Kasumi-1 (cell line): ENCODE measurements at places on chromosomes 6 and 20.
A peak's percentile ranks its signal among the peaks of the same experiment; 100 is the strongest.

DNA sequence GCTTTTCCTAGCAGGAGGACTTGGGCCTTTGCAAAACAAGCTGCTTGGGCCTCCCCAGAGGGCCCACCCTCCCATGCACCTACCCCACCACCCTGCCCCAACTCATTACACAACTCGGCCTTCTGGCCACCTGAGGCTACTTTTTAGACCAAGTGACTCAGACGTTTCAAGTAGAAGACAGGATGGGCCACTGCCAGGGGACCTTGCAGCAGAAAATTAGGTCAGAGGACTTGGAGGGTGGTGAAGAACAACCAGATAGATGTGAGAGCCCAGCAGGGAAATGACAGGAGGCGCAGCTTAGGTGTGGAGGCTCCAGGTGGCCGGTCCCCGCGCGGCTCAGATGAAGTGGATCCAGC lies 1.4 kb downstream of the PPP1R3D start:
- no peak for DNase-seq

- DNase-seq = no peak
Observed at GRCh38 chr20:25308671-25309394, 60.9 kb downstream of the PYGB start.

GRCh38 chr6:24882835-24883555 lies 52.8 kb downstream of the RIPOR2 start:
- DNase-seq = no peak

DNA sequence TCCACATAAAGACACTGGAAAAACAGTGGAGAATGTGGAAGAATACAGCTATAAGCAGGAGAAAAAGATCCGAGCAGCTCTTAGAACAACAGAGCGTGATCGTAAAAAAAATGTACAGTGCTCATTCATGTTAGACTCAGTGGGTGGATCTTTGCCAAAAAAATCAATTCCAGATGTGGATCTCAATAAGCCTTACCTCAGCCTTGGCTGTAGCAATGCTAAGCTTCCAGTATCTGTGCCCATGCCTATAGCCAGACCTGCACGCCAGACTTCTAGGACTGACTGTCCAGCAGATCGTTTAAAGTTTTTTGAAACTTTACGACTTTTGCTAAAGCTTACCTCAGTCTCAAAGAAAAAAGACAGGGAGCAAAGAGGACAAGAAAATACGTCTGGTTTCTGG lies 57.1 kb downstream of the MAP3K4 start:
- DNase-seq = no peak

- no peak for DNase-seq
Observed at GRCh38 chr6:36834576-36835341, 4.5 kb downstream of the CPNE5 start.

- DNase-seq = no peak
Observed at GRCh38 chr20:36008461-36009035, 40.2 kb downstream of the CNBD2 start.

DNA sequence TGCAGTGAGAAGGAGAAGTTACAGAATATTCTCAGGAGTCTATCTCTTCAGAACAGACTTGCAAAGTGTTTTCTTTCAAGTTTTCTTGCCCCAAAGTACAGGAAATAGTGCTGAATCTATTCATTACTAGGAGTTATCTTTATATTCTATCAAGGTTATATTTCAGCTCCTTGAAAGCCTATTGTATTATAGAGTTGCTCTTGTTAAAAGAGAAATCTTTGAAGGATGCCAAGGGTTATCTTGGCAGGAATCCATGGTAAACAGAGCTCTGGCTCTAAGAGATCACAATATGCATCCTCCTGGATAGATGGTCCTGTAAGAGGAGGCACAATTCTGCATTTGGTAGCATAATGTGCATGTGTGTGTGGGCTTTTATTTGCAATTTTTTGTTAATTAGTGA lies 21.2 kb upstream of the SNRPB2 start:
- no peak for DNase-seq

DNA sequence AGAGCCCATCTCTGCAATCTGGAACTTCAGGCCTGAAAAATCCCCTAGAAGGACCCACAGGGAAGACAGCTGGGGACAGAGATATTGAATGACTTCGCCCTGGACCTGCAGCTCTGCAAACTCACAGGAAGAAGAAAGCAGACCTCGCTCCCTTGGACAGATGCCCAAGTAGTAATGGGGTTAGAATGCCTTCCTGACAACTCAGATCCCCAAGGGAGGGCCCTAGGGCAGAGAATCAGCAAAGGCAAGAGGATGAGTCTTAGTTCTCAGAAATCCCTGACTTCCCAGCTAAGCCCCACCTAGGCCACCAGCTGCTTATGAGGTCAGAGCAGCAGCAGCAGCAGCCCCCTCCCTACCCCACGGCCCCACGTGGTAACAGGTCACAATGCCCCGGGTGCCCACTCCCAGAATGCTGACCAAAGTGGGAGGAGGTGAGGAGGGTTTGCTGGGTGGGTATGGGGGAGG lies at the start of gene C20orf141:
Gene C20orf141, plus strand, starts transcription at position 401 of the 465 bp plus-strand sequence. CDS start 198 bp downstream, outside the sequence.
- peak; percentile 73 for DNase-seq

GRCh38 chr20:23060629-23061028 lies 11.2 kb upstream of the THBD start:
- no peak for DNase-seq

- DNase-seq = no peak
Observed at GRCh38 chr20:24872291-24873024, 76.6 kb upstream of the CST7 start.

DNA sequence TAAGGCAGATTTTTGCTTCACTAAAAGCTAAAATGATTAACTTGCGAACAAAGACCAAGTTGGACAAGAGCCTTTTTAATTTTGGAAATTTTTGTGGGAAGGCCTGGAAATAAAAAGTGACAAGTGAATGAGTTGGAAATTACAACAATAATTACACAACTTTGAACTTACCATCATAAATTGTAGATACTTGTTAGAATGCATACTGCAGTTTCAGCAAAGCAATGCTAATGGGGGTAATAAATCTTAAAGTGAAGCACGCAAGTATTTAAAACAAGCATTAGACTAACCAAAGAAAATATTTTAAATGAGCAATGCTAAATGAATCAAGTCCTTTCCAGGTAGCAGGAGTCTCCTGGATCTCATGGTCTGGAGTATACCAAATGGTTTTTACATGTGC lies 83.2 kb upstream of the EYA4 start:
- DNase-seq = no peak

GRCh38 chr20:16865406-16865805 lies 117.2 kb downstream of the OTOR start:
- no peak for DNase-seq

DNA sequence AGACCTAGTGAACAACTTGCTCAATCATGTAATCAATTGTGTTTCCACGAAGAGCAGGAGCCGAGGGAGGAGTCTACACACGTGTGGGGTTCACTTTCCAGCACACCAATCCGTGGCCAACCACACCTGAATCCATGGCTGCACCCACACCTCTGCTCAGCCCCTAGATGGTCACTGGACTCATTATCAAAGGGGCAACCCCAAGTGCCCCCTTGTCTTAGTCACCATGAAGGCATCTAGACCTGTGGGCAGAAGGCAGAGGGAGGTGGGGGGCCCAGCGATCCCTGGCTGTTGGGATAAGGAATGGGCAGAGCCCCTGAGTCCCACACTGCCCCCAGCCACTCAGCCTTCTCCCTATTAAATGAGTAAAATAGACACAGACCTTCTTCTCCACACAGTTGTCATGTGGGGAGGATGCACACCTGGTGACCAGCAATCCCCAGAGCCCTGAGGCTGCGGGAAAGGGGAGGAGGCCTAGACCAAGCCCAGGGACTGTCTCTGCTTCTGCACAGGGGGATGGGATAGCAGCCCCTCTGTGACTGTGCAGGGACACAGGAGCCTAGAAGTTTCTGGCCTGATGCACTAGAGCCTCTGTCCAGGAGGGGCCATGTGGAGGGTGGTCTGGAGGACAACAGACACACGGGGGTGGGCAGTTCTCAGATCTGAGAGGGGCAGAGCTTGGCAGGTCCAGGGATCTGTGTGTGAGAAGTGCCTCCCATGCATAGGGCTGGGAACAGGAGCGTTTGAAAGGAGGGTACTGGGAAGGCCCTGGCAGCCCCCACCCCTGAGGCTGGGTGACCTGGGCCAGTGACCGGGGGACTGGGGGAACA lies 1.9 kb upstream of the RAET1L start:
- no peak for DNase-seq

DNA sequence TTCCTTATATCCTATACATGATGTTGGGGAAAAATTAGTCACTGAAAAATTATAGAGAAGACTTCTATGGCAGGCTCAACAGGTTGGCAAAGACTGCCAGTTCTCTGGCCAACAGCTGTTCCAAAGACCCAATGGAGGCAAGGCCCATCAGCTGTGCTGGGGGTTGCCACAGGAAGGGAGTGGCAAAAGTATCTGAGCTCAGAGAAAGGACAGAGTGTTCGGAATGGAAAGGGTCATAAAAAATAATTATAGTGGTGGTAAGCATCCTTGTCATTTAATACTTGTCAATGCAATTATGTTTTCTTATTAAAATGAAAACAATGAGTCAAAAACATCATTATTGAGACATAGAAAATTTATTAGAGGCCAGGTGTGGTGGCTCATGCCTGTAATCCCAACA lies 36.1 kb downstream of the FASTKD5 start:
- no peak for DNase-seq

- no peak for DNase-seq
Observed at GRCh38 chr6:136790411-136791295, 1.6 kb downstream of the MAP3K5 start.

DNA sequence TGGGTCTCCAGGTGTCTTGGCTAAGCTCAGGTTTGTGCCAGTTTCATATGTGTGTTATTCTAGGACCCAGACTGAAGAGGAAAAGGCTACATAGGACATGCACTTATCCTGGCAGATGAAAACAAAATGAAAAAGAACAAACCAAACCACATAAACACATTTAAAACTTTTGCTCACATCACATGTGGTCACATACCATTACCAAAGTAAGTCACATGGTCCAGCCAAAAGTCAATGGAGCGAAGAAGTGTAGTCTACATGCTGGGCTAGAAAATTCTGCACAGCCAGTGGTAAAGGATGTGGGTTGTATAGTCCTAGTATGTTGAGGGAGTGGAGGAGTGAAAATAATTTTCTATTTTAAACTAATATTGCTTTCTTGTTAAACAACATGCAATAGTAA lies 437.5 kb downstream of the BTBD3 start:
- DNase-seq = no peak

DNA sequence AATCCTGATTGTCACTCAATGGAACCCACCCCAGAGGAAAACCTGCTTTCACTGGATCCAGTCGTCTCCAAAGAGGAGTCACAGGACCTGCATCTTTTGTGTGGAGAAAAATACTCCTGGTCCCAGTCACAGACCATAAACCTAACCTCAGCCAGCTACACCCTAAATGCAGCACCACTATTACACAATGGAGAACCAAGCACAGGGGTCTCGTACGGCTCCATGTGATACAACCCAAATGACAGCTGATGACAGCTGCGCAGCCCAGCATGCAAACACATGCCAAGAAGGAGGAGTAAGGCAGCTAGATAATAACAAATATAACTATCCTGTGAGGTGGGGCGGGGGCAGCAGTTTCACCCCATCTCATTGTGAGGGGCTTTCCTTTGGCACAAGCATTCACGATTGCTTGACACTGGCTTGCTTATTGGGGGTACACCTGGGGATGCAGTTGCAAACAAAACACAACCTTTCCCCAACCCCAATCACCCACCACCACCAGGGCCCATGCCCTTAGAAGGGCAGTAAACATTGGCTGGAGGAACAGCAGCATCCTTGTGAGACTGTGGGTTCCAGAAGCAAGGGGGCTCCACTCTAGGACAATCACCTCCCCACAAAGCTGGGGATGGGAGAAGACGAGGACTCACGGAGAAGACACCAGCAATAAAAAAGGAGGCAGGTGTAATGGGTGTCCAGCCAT lies 51.5 kb downstream of the TRERF1 start:
- DNase-seq = no peak

DNA sequence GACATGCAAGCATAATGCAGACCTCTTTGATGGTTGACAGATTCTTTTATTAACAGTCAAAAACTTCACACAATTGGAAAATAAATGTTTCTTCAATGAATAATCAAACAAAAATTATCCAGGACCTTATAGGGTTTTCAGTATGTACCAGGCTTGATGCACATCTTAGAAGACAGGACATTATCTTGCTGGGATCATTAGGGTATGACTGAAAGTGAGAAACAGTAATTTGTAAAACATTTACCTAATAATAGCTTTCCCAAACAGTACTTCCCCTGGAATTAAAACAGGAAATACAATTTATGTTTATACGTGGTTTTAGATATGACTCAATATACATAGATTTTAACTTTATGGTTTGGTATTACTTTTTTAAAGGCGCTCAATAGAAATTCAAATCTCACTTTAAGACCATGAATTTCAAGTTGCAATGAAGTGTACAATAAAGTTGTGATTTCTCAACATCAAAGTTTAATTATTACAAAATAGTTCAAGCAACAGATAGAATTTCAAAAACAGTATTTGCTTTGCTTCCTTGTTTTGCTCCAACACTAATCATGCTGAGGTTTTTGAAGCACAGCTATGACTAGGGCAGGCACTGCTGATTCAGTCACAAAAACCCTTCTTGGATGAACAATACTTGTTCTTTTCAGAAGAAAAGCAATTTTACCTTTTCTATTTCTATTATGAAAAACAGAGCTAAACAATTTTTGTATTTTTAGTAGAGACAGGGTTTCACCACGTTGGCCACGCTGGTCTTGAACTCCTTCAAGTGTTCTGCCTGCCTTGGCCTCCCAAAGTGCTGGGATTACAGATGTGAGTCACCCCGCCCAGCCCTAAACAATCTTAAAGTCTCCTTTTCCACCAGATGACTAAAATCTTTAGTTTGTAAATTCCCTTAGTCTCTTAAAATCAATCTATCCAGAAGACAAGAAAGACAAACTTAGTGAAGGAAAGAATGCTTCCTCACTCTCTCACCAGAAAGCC lies 13.7 kb downstream of the SOD2 start:
- no peak for DNase-seq
